ENCODE measurements at places on chromosomes 16 and 17.

DNA sequence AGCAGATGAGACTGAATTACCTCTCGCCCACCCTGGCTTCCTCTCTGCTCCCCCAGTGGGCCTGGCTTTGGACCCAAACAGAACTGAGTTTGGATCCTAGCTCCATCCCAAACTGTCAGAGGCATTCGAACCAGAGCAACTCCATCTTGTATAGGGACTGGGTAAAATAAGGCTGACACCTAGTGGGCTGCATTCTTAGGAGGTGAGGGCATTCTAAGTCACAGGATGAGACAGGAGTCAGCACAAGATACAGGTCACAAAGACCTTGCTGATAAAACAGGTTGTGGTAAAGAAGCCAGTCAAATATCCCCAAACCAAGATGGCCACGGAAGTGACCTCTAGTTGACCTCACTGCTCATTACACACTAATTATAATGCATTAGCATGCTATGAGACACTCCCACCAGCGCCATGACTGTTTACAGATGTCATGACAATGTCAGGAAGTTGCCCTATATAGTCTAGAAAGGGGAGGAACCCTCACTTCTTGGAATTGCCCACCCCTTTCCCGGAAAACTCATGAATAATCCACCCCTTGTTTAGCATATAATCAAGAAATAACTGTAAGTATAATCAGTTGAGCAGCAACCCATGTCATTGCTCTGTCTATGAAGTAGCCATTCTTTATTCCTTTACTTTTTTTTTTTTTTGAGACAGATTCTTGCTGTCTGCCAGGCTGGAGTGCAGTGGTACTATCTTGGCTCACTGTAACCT, 44.4 kb downstream of the LYRM1 start:
- no peak for DNase-seq

GRCh38 chr16:11202260-11203091, 53.5 kb downstream of the SOCS1 start:
- DNase-seq, result no peak

DNA sequence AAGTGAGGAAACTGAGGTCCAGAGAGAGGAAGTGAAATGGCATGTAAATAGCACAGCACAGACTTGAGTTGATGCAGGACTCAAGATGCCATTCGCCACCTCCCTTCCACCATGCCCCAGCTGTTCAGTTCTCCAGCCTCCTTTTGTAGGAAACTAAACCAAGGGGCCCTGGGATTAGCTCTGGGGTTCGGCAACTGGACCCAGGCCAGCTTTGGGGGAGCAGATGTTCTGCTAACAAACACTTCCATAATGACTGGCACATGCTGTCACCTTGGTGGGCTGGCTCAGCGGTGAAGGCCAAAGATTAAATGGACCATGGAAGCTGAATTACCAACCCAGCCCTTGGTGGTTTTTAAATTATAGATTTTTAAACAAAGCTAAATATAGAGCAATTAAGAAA, 77.0 kb downstream of the IRX6 start:
- no peak for DNase-seq

DNA sequence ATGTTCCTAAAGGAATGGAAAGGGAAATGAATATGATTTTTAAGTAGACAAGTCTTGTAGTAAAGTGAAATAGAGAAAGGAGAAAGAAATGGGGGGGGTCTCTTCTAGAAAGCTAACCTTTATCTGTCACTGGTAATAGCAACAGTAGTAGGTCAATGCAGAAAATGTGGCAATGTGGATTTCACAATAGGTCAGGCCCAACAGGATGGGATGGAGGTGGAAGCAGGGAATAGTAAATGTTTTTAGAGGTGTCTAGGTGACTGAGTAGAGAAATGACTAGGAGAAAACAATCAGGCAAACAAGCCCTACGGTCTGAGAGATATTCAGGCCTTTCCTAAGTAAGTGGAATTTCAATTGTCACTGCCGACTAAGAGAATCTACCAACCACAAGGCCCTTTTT, 6.0 kb upstream of the RSKR start:
- no peak for DNase-seq

DNA sequence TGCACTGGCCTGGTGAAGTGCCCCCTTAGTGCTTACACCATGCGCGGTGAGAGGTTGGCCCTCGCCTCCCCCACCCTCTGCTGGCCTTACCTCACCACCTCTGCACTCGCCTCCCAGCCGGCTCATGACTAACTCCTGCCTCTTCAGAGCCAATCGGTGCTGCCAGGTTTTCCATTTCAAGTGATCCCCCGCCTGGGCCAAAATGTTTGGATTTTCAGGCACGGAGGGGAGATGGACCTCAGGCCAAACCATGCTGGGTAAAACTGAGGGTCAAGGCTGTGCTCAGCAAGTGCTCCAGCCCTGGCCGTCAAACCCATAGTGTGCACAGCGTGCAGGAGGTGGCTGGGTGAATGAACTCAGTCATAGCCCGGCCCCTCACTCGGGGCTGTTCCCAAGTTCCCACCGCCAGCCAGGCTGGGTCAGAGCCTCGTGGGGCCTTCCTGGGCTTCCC, 175.4 kb downstream of the SEC14L1 start:
- DNase-seq, result no peak

Measured in small intestine (tissue), 16 donors.